ENCODE measurements at places on chromosomes 6 and 20.

GRCh38 chr6:116025405-116025804 is 35.3 kb downstream of the FRK start:
- DNase-seq, result no peak

- DNase-seq, result no peak
These were observed 38.4 kb upstream of the ZNF217 start for GRCh38 chr20:53631909-53632662.

GRCh38 chr6:150646228-150646627 is 46.5 kb downstream of the PLEKHG1 start:
- DNase-seq, result no peak

DNA sequence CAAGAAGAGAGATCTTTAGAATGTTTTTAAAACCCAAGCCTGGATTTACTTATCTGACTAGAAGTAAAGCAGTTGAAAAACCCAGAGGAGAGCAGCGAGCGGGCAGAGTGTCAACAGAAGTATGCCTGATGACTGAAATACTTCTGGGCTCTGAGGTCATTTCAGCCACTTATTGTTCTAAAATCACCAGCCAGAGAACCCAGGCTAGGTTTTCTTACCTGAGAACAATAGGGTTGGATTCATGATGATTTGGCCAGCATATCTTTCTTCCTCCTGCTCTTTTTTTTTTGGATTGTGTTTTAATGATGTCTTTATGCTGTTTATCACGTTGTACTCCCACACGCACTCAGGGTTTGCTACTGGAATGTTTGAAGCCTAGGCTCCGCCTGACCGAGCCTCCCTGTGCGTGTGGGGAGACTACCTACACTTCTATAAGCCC is 63.0 kb upstream of the KIF25 start:
- DNase-seq, result no peak

- DNase-seq, result peak; percentile 13
These were observed 348.7 kb downstream of the CD83 start for GRCh38 chr6:14466278-14466677.

Data from EL (cell line).